GM04503 (cell line): ENCODE measurements at places on chromosomes 7 and 10.

DNA sequence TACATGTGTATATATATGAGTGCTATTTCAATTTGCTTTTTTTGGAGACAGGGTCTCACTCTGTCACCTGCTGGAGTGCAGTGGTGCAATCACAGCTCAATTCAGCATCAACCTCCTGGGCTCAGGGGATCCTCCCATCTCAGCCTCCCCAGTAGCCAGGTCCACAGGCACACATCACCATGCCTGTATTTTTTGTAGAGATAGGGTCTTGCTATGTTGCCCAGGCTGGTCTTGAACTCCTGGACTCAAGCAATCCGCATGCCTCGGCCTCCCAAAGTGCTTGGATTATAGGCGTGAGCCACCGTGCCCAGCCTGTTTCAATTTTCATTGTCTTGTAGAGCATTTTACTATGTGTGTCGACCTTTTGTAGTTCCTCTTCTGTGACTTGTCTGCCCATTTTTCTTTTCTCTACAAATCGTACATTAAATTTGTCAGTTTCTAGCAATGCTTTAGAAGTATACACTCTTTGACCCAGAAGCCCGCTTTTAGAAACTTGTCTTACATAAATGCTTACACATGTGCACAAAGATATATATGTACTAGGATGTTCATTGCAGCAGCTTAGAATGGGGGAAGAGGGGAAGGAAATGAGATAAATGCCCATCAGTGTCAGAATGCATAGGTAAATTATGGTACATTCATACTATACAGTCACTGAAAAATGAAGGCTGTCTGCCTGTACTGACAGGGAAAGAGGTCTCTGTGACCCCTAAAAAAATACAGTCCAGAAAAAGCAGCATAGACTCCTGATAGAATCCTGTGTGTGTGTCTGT is 12.2 kb upstream of the RFC2 start:
- no peak for DNase-seq

- DNase-seq: no peak
These were observed 2.5 kb upstream of the SLIT1 start for GRCh38 chr10:97188261-97188711.

DNA sequence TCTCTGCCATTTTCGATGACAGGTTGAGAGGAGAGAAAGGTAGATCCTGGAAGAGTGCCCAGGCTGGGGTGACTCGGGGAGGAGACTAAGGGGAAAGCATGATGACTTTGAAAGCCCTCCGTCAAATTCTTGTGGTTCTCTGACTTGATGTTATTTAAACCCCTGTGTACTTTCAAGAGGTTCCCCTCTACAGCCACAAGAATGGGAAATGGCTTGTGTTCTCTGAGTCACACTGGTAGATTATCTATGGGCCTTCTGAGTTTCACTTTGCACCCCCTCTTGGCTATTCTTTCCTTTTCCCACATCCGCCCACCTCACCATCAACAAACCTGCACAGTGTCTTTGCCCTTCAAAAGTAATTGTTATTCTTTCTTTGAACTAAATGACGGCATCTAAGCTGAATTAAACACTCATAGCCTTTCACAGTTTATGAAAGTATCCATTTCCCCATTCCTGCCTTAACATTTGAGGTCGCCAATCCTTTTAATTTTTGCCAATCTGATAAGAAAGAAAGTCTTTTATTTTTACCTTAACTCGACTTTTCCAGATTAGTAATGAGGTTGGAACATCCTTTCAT is 24.1 kb downstream of the PRF1 start:
- DNase-seq: no peak

GRCh38 chr10:132478341-132479023 is 59.1 kb upstream of the INPP5A start:
- DNase-seq: no peak

DNA sequence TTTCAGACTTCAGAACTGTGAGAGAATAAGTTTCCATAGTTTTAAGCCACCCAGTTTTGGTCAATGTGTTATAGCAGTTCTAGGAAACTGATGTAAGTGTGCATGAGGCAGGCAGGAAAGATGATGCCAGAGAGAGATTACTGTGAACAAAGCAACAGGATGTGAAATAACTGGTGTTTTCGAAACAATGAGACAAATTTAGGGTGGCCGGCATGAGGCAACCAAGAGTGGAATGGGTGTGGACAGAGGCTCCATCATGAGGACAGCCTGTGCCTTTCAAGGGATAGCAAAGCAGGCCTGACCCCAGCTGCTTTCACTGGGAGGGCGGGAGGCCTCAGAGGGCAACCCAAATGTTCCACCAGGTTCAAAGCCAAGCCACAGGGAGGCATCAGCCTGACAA is 67.3 kb upstream of the UCN3 start:
- DNase-seq: no peak

- no peak for DNase-seq
These were observed 26.0 kb upstream of the PCBD1 start for GRCh38 chr10:70914316-70914864.

GRCh38 chr10:18549105-18549504 is 102.3 kb downstream of the NSUN6 start:
- no peak for DNase-seq

DNA sequence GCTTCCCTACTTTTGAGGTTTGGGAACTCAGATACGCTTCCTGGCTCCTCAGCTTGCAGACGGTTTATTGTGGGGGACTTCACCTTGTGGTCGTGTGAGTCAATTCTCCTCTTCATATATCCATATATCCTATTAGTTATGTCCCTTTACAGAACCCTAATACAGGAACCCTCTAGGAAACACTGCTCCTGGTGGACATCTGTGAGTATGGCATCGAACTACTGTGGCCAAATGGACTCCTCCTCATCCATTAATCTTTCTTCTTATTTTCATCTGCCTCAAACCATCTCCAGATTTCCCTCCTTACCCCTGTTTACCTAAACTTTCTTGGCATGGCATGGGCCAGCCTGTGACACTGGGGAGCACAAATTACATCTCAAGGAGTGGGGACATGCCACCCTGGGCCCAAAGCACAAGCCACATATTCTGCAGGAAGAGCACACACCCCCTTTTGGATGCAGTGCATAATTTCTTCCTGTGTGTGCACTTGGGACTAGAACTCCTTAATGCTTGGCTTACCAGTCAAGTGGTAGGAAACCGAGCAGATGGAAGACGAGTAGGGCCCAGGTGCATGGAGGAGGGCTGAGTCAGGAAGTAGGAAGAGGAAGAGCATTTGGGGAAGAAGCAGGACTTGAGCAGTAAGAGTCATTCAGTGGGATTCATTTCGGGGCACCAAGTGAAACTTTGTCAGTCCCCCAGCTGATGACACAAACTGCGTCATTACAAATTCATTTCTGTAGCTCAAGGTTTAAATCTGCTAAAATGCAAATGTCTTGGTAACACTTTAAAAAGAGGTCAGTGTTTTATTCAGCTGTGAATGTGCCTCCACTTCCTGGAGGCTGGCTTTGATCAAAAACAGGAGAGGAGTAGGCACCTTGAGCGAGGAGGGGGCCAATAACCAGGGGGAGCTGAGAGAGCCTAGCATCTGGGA is 80.8 kb upstream of the PLXNA4 start:
- DNase-seq: no peak

GRCh38 chr10:116721547-116722392 is 20.6 kb downstream of the HSPA12A start:
- DNase-seq: no peak

GRCh38 chr10:28049286-28049685 is 50.4 kb upstream of the ODAD2 start:
- no peak for DNase-seq
